ENCODE measurements at places on chromosomes 11 and 22. TPM values are rescaled to one million over a fixed set of nuclear protein-coding genes. Genes with fewer than 3 reads are reported as not detected.

The ZBTB16 gene
- 9.3 TPM for total RNA-seq

The OR10A2 gene
- total RNA-seq = not detected

The TRIM34 gene
- 10.8 TPM for total RNA-seq

The SAA4 gene
- not detected for total RNA-seq

The OR6A2 gene
- total RNA-seq = 0.07 TPM

The CD3D gene
- not detected for total RNA-seq

The OR51E1 gene
- total RNA-seq = not detected

The LMNTD2 gene
- 0.05 TPM for total RNA-seq

The PGA5 gene
- total RNA-seq = not detected

The WNT7B gene
- total RNA-seq = 0.05 TPM

The CHADL gene
- 3.1 TPM for total RNA-seq

The GTSE1 gene
- 21.9 TPM for total RNA-seq

The MGAT3 gene
- total RNA-seq = not detected

The CFAP300 gene
- not detected for total RNA-seq

The PATE4 gene
- total RNA-seq = not detected

The ANGPTL5 gene
- not detected for total RNA-seq

The MS4A14 gene
- not detected for total RNA-seq

The OR5P2 gene
- total RNA-seq = not detected

The CDON gene
- total RNA-seq = 1.7 TPM

The SEPTIN3 gene
- not detected for total RNA-seq

The CCDC87 gene
- not detected for total RNA-seq

The SLC3A2 gene
- 171 TPM for total RNA-seq

The RASL10A gene
- total RNA-seq = 0.07 TPM

The PRCP gene
- total RNA-seq = 77.9 TPM

The SUSD2 gene
- 0.15 TPM for total RNA-seq

The UPK2 gene
- total RNA-seq = not detected

The PAX6 gene
- not detected for total RNA-seq

The ANO9 gene
- total RNA-seq = 0.89 TPM

The POU2AF2 gene
- total RNA-seq = not detected

The TUB gene
- 0.25 TPM for total RNA-seq

The RIMBP3B gene
- not detected for total RNA-seq

The TSPAN32 gene
- not detected for total RNA-seq

The FXYD2 gene
- total RNA-seq = not detected

The ASRGL1 gene
- total RNA-seq = 40.0 TPM

The LRRN4CL gene
- total RNA-seq = not detected

The APOA5 gene
- not detected for total RNA-seq

The OR5L1 gene
- not detected for total RNA-seq

The CYTH4 gene
- total RNA-seq = 0.40 TPM

The OR4A16 gene
- not detected for total RNA-seq

The FADD gene
- total RNA-seq = 37.1 TPM

The PGM2L1 gene
- total RNA-seq = 7.3 TPM

The COX8A gene
- total RNA-seq = 479 TPM

The SMIM35 gene
- not detected for total RNA-seq

The MMP11 gene
- 4.1 TPM for total RNA-seq

The CNGA4 gene
- not detected for total RNA-seq

The KRTAP5-11 gene
- total RNA-seq = not detected

The GAB2 gene
- 15.9 TPM for total RNA-seq

The DAGLA gene
- total RNA-seq = 4.3 TPM

The MUC6 gene
- total RNA-seq = not detected

The MS4A6E gene
- total RNA-seq = not detected

The CDC42EP2 gene
- total RNA-seq = 40.8 TPM

The LAMTOR1 gene
- total RNA-seq = 168 TPM

The PATE2 gene
- not detected for total RNA-seq

The NTM gene
- 0.40 TPM for total RNA-seq

The APOL1 gene
- 40.8 TPM for total RNA-seq

The TSSK2 gene
- total RNA-seq = not detected
